ENCODE measurements at places on chromosomes 12 and 14. TPM values are rescaled to one million over a fixed set of nuclear protein-coding genes. Genes with fewer than 3 reads are reported as not detected.

DNA sequence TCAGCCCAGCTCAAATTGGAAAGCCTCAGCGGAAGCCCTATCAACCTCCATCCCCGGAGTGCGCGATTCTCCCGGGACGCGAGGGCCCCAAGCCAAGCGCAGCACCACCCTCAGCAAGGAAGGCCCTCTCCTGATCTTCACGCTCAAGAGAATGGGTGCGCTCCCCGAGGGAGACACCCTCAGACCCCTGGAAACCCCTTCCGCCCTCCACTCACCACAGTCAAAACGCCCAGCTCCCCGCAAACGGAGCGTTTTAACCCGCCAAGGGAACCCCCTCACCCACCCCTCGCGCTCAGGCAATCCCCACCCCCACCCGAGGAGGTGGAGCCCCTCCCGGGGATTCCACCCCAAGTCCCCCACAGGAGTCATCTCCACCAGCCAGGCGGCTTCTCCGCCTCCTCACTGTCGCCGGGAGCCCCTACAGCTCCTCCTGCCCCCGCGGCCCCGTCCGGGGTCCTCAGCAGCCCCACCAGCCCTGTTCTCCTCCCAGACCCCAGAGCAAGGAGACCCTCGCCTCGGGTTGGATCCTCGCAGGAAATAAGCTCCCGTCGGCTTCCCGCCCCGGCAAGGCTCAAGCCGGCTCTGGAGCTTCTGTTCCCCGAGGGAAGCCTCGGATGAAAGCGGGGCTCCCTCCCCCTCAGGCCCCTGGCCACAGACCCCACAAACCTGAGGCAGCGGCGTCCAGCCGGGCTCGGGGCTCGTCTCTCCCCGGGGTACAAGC, 507 bp downstream of the BAZ2A start:
- DNase-seq: no peak

ACRBP gene
- total RNA-seq: 1.1 TPM

GRCh38 chr14:89674936-89675335, 257.9 kb upstream of the FOXN3 start:
- no peak for DNase-seq

DNA sequence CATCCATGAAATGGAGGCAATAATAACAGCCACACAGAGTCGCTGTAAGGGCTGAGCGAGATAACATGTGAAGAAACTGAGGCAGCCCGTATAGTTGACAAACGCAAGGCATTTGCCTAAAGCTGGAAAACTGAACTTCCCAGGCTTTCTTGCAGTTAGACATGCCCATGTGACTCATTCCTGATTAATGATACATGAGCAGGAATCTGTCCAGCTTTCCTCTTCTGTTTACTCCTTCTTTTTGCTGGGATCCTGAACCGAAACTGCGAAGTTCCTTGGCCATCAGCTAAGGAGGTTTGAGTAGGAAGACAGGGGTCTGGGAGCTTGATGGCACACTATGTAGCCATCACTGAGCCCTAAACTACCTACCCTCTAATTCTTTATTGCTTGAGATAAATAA, 52.2 kb downstream of the ST8SIA1 start:
- no peak for DNase-seq

GRCh38 chr12:11026118-11026517, 3.7 kb upstream of the TAS2R19 start:
- no peak for DNase-seq

Data from urinary bladder (tissue), 4 donors.